Glomerular endothelial cell (primary cell): ENCODE measurements at places on chromosomes 5 and 9. TPM values are rescaled to one million over a fixed set of nuclear protein-coding genes. Genes with fewer than 3 reads are reported as not detected.

The APBA1 gene
- 10.1 and 15.2 TPM in 2 replicates for total RNA-seq

The SLIT3 gene
- 1.3 and 7.4 TPM in 2 replicates for total RNA-seq

DNA sequence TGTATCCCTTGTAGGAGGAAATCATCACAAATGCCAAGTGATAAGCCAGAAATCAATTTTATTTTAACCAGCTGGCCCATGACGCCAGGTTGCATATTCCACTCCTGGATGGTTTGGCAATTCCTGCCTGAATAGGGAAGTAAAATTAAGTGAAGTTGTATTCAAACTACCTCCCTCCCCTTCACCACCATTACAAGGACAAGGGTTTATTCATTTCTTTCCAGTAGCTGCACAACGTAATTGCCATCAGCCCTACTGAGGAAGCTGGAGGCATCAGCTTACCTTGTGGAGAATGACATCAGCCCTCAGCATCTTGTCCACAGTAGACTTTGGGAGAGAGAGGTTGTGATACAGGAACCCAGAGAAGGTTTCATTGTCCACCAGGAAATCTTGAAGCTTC, 66.6 kb downstream of the ABCA1 start:
- no peak for DNase-seq

GRCh38 chr5:132473019-132473531, 17.5 kb downstream of the IRF1 start:
- no peak for DNase-seq

- DNase-seq, result no peak
Observed at GRCh38 chr5:170430866-170431437, 41.8 kb upstream of the KCNMB1 start.

DNA sequence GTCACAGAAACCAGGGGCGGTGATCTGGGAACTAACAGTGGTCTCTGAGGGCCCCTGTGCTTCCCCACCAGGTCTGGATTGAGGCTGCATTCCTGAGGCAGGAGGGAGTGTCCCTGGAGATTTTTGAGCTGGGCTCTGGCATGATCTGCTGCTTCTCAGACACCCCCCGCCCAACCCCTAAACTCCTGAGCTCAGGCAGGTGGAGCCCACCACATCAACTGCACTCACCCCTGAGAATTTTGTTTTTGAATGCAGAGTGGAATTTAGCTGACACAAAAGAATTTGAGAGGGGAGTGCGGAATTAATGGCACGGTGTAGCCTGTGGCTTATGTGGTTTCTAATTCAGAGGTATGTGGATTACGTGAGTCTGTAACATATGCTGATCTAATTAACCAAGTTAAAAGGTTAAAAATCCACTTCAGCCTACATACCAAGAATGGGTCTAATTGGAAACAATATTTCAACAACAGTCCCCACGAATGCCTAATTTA, 23.9 kb upstream of the CTSL start:
- DNase-seq, result no peak

DNA sequence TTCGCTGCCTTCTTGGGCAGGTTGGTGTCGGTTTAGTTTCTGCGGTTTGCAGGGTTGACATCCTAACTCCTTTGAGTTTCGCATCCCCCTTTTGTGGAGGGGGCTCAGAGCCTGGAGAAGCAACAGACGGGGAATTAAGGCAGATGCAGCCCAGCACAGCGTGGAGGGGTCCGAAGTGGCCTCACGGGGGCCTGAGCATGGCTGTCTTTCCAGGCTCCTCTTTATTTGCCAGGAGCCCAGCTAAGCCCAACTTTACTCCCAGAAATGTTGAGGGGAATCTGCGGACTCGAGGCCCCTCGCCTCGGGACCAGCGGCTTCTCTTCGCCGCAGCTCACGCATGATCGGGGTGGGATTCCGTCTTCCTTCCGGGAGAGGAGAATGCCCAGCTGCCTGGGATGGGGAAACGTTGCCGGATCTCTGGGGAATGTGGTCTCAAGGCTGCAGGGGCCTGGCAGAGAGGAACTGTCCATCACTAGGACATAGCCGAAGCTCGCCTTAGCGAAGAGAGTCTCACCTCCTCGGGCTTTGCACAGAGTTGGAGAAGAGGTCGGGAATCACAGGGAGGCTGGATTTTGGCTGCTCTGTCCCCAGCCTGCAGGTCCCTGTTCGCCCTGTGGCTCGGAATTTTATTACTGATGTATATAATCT, 1.3 kb downstream of the RAI14 start:
- DNase-seq, result no peak

DNA sequence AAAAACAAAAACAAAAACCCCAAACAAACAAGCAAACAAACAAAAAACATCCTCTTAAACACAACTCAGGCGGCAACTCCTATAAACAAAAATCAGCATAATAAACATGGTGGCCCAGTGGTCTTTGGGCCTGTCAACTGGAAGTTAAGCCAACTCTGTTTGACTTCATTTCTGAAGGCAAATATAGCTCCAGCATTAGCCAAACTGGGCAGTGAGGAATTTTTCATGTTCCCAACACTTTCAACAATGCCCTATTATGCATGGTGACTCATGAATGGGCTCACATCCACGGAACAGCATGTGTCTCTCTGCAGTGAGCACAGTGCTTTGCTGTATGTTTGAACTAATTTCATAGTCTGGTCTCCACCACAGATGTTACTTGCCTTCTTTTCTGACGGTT, 143.9 kb upstream of the STC2 start:
- DNase-seq, result no peak

DNA sequence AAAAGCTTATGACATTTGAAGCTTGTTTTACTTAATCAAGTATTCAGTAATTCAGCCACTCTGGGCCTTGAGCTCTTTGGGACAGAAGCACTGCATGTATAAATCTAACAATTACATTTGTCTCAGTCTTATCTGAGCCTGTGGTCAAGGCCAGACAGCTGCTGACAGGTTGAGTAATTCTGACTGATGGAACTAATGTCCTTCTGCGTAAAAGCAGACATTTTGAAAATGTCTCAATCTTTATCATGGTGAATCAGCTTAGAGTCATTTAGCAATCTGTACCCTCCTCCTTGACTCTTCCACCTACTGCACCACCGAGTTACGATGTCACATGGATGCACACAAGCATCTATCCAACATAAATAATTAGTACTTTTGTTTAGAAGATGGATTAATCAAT, 400.0 kb downstream of the ARRDC3 start:
- DNase-seq, result no peak

DNA sequence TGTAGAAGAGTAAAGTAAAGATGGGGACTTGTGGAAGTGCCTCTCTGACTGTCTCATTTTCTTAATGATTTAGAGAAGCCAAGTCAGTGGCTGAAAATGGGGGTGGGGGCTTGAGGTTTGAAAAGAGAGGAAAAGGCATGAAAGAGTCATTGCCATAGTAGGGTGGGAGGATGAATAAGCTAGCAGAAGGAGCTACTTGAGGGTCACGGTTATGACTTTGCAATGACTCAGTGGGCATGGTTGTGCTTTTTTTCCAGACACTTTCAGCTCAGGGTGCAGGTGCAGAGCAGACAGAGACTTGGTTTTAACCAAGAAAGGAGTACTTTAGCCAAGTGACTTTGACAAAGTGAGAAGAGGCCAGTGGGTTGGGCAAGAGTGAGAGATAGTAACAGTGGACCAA, 117.8 kb downstream of the PTTG1 start:
- DNase-seq, result no peak
